Parietal lobe (tissue), 2 donors: ENCODE measurements at places on chromosomes 1 and 21. TPM values are rescaled to one million over a fixed set of nuclear protein-coding genes. Genes with fewer than 3 reads are reported as not detected.

OVAAL gene
- not detected for total RNA-seq

S100A14 gene
- not detected for total RNA-seq

SYPL2 gene
- total RNA-seq = not detected

FNBP1L gene
- 381 TPM for total RNA-seq

MAP3K21 gene
- total RNA-seq = 6.6 TPM

CYP4A11 gene
- 0.31 TPM for total RNA-seq

TNNT2 gene
- total RNA-seq = not detected

CHRM3 gene
- total RNA-seq = 71.1 TPM

ODF2L gene
- 146 TPM for total RNA-seq

OR2G6 gene
- total RNA-seq = not detected

SERPINC1 gene
- total RNA-seq = not detected

SPRR4 gene
- total RNA-seq = not detected

AIRE gene
- total RNA-seq = not detected

ARHGEF16 gene
- not detected for total RNA-seq

TBX19 gene
- total RNA-seq = 1.6 TPM

MPL gene
- total RNA-seq = not detected

LCK gene
- not detected for total RNA-seq
